ENCODE measurements at places on chromosomes 11 and 22. TPM values are rescaled to one million over a fixed set of nuclear protein-coding genes. Genes with fewer than 3 reads are reported as not detected.

- H3K27me3 ChIP-seq: no peaks in the 10 kb centered on the region
- no peaks in the 10 kb centered on the region for H3K4me1 ChIP-seq
- peaks cover 11% of the 10 kb centered on the region for H3K36me3 ChIP-seq
- no peak overlapping the region for H3K4me3 ChIP-seq
Measured at GRCh38 chr11:17171343-17171742, 36.4 kb downstream of the PIK3C2A start.

DNA sequence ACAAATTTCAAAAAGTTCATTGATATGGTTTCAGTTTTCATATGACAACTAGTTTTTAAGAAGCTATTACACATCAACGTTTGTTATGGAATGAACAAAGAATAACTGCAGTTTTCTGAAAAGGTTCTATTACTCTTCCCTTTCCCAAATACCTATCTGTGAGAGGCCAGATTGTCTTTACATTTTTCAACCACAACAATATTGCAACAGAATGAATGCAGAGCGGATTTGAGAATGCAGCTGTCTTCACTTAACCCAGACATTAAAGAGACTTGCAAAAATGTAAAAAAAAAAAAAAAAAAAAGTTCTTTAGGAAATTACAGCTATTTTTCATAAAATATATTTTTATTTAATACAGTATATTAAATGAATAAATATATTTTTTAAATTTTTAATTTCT, 250.8 kb downstream of the DDX10 start:
- H3K27me3 ChIP-seq: no peaks in the 10 kb centered on the region
- H3K4me3 ChIP-seq: no peak overlapping the region
- DNase-seq: no peak

Gene CD3D
- polyA plus RNA-seq: 0.52 TPM

Gene CLCF1
- polyA plus RNA-seq: 4.0 TPM

Gene RCOR2
- polyA plus RNA-seq: 14.6 TPM
